ENCODE measurements at places on chromosomes 7 and 10.

DNA sequence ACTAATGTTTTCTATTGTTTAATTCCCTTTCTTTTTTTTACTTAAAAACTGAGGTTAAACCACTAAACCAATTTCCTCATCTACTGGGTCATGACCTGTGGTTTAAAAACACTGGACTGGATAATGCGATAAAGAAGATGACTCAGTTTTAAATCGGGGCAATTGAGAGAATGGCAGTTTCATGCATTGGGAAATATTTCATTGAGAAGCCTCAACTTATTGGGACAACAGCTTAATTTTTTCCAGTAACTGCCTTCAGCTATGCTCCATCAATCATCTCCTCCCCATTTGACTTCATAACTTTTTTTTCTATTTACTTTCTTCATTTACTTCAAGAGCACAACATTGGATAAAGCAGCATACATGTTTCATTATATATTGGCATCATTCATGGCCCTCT is 61.8 kb upstream of the MET start:
- no peak for DNase-seq

- no peak for DNase-seq
These were observed 825.2 kb downstream of the REEP3 start for GRCh38 chr10:64346389-64346788.

GRCh38 chr10:90977162-90977854 is 56.4 kb upstream of the ANKRD1 start:
- DNase-seq: no peak

DNA sequence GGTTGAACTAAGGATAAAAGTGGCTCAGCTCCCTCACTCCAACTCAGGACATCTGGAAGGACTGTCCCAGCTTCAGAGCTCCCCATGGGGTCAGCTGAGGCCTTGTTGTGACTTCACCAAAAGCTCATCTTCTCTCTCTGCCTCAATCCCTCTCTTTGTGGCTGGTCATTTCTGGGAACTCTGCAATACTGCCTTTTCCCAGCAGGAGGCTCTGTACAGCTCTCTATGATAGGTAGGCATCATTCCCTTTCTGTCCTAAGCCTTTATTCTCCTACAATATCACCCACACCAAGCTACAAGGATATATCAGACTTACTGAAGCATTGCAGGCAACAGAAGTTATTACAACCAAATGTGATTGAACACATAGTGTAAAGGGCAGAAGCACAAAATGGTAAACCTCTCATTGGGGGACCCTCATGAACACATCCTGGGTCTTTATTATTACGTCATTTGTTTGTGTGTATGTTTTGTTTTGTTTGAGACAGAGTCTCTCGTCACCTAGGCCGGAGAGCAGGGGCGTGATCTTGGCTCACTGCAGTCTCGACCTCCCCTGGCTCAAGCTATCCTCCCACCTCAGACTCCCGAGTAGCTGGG is 36.7 kb upstream of the PRPS1L1 start:
- no peak for DNase-seq

DNA sequence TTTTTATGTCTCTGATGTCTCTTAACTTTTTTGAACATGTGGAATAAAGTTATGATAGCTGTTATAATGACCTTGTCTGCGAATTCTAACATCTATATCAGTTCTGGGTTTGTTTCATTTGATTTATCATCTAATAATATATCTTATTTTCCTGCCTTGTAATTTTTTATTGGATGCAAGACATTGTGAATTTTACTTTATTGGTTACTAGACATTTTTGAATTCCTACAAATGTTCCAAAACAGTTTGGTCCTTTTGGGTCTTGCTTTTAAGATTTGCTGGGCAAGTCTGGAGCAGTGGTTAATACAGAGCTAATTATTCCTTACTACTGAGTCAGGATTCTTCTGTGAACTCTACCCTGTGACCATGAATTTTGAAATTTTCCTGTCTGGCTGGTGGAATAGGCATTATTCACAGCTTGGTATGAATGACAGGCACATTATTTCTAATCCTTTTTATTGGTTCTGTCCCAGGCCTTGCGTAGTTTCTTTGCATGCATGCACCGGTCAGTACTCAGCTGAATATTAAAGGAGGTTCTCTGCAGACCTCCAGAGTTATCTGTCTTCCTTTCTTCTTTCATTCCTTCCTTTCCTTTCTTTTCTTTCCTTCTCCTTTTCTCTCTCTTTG is 9.0 kb downstream of the CUTC start:
- no peak for DNase-seq

DNA sequence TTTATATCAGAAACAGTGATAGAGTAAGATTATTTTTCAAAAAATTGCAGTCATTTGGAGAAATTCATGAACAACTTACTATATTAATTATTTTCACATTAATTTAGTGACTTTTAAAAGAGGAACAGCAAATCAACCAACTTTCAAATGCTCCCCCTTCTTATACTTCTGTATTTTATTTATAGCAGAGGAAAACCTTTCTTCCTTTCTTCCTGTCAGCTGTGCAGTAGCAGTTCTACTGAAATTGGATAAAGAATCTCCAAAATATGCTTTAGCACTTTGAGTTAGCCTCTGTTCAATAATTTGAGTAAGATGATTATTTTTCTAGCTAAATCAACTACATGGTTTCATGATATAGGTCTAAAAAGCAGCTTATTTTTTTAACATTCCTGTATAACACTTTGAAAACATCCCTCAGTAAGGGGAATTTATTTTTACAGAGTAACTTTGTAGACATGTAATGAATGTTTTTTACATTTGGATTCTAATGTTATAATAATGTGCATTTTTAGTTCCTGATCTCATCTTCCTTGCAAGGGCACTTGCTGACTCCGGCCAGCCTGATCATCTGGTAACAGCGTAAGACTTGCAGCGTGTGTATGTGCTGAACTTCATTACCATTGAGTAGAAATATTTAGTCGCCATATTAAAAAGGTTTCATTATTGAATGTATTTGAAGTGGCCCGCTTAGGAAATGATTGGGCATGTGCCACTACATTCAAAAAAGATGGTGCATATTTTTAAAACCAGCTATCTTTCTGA is 158.3 kb upstream of the HDAC9 start:
- no peak for DNase-seq

DNA sequence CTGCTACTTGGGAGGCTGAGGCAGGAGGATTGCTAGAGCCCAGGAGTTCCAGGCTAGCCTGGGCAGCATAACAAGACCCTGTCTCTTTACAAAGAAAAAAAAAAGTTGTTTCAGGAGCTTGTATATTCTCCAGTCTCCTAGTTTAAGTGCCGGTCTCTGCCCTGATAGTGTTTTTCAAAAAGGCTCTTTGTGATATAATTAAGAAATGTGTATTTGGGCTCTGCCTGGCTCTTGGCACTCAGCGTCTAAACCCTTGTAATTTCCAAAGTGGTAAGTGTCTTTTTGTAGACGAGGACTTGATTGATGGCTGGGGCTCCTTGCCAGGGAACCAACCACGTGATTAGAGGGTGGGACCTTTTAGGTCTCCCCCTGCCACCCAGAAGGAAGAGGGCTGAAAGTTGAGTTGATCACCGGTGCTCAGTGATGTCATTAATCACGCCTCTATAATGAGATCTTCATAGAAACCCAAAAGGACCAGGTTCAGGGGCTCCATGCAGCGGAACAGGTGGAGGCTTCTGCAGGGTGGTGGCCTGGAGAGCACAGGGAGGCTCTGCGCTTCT is 4.4 kb downstream of the EIF3B start:
- DNase-seq: no peak

DNA sequence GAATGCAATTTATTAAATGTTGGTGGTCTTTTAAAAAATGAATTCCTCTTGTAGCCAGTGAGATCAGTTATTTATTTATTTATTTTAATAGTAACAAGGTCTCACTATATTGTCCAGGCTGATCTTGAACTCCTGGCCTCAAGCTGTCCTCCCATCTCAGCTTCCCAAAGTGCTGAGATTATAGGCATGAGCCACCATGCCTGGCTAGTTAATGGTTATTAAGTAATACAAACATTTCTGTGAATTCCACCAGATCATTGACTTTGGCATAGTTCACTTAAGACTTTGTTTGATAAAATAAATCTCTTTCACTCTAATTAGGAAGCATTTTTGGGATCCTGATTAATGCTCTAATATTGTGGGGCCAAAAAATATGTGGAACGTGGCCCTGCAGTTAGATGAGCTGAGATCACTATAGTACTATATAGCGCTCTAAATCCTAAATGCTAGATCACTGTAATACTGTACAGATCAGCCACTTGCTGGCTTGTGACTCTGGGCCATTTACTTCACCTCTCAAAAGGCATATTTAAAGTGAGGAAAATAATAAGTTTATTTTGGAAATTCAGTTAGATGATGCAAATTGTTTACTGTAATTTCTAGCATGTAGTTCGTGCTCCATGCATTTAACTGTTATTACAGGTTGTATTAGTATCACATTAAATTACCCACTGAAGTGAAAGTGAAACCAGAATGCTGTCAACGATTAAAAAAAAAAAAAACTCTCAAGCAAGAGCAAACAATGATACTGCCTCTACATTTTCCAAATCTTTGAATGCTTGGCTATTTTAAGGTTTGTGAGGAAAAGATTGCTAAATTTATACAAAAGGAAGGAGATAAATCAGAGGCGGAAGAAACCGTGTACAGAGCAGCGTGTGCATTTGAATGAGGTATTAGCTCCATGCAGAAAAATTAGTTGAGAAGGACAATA is 15.9 kb upstream of the FAS start:
- no peak for DNase-seq

DNA sequence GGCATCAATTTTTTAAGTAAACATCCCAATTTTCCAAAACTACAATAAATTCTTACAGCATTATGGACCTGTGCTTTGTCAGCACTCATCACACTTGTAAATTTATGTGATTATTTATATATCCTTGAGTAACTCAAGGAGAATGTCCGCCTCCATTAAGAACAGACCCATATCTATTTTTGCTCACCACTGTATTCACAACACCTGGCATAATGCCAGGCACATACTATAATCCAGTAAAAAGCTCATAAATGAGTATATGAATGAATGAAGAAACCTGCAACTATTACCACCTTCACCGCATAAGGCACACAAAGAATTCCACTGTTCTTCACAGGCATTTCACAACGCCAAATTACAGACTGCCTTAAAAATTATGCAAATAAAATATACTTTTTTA is 46.9 kb downstream of the MINDY3 start:
- peak; percentile 93 for DNase-seq

Measured in NCI-H1048 (cell line).